ENCODE measurements at places on chromosomes 2 and 18.

GRCh38 chr2:185919155-185919554 lies 180.6 kb downstream of the FSIP2 start:
- no peak for DNase-seq

DNA sequence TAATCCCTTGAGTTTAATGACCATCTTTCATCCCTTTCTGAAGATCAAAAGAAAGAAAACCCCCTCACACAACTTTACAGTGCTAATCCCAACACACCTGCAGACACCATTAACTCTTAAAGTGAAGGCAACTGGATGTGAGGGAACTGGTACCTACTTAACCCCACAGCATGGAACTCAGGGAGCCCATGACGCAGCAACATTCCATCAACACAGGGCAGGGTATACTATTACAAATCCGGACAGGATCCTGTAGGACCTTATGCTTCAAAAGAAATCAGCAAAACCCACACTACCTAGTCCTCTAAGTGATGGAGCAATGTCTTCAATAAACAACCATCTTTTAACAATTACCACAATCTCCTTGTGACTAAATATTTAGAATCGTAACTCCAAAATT lies 78.6 kb downstream of the FARSB start:
- DNase-seq: no peak

- DNase-seq: no peak
Observed at GRCh38 chr2:55827855-55828254, 95.7 kb downstream of the EFEMP1 start.

- no peak for DNase-seq
Observed at GRCh38 chr2:153811516-153811915, 60.2 kb upstream of the GALNT13 start.

GRCh38 chr2:128497461-128497860 lies 178.8 kb upstream of the HS6ST1 start:
- no peak for DNase-seq

GRCh38 chr2:227460833-227461232 lies 11.1 kb upstream of the AGFG1 start:
- no peak for DNase-seq

GRCh38 chr18:34807106-34807796 lies 97.2 kb downstream of the DTNA start:
- no peak for DNase-seq

DNA sequence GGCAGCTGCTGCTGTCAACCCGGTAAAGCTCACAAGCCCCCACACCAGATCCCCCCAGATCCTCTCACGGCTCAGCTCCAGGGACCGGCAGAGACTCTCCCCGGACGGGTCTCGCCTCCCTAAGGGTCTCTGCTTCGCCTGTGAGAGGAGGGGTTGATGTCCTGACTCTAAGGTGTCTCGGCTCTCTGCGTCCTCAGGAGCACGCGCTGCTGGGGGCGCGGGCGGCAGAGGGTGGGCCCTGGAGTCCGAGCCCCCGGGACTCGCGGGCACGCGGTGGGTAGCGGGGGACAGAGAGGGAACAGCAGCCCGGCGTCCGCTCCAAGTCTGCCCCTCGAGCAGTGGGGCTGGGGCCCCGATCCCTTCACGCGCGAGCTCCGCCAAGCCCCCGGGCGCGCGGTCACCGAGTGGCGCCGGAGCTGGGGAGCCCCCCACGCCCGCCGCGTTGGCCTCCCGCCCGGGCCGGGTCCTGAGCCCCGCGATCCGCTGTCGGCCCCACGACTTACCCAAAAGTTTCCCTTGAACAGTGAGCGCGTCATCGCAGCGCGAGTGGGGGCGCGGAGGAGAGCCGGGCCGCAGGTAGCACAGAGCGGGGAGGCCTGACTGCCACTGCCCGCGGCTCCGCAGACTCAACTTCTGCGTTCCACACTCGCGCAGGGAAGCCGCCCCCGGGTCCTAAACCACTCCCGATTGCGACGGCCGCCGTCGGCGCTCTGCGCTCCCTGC lies at the start of gene PSTPIP2:
Gene PSTPIP2, minus strand, starts transcription at position 608 of the 723 bp plus-strand sequence. Its CDS starts 72 bp downstream, at position 536.
- DNase-seq: peak; percentile 44

DNA sequence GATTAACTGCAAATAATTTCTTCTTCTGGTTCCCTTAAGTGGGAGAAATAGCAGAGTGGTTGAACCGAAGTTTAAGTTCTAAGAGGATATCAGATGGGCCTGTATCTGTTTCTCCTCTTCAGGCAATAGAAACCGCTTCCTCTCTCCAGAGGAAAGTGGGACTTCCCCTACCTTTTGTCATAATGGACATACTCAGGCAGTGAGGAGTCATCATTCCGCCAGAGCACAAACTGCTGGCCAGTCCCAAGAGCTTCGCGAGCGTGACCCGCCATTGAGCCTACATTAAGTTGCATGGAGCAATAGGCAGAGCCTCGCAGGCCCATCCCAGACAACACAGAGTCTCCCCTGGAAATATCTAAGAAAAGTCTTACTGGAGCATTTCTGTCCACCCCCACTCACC lies 158.9 kb downstream of the LDLRAD4 start:
- no peak for DNase-seq

GRCh38 chr2:145166731-145167302 lies 646.9 kb upstream of the ZEB2 start:
- DNase-seq: no peak

DNA sequence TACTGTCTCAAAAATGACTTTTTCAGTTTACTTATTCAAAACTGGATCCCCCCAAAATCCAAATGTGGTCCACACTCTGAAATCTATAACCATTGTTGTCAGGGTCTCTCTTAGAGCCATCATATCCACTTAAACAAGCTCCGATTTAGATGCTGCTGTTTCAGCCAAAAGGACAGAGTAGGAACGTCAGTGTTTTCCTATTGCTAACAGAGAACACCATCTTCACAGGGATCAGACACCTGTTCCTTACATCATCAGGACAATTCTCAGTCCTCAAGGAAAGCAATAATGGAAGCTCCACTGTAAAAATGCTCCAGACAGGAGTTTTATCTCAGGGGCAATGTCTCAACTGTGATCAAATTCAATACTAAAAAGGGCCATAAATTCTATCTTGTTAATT lies 155.4 kb downstream of the STK39 start:
- no peak for DNase-seq

GRCh38 chr2:74427551-74427950 lies 6.0 kb downstream of the WDR54 start:
- DNase-seq: no peak

DNA sequence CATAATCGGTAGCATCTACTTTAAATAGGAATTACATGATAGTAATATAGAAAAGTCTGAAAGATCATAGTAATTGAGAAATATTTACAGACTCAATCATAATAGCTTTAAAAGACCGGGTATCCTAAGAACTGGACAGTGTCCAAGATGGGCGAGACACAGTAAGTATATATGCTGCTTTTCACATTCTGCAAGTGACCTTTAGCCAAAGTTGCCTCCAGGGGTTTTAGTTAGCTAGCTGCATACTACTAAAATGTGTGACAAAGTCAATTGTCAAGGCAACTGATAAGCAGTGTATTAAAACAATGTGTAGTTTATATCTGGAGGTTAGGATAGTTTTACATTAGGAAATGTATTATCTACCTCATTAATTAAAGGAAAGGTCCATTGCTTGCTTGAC lies 24.6 kb downstream of the CD302 start:
- DNase-seq: no peak

- peak; percentile 50 for DNase-seq
Observed at GRCh38 chr2:232611559-232612218, 21.7 kb upstream of the EFHD1 start.

GRCh38 chr2:231228223-231228622 lies 29.8 kb downstream of the ARMC9 start:
- no peak for DNase-seq

GRCh38 chr2:88429929-88430328 lies 22.6 kb downstream of the FOXI3 start:
- DNase-seq: no peak

DNA sequence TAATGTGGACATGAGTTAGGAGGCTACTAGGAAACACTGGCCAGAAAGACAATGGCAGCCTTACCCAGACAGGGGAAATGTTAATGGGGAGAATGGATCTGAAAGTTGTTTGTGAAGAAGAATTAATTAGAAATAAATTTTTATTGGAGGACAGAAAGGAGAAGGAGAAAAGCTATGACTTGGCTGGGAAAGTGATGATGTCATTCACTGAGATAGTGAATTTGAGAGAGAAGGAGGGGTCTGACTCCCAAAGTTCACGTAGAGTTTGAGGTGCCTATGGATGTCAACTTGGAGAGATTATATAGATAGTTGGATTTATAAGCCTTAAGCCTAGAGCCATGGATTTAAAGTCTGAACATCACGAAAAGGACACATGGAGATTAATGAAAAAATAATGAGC lies 144.6 kb upstream of the ZNF521 start:
- DNase-seq: no peak

- no peak for DNase-seq
Observed at GRCh38 chr2:171479154-171479814, 43.0 kb upstream of the CYBRD1 start.

GRCh38 chr2:119190321-119191111 lies 32.0 kb upstream of the C1QL2 start:
- DNase-seq: no peak

- DNase-seq: no peak
Observed at GRCh38 chr2:173472112-173472511, 117.4 kb downstream of the CDCA7 start.

- no peak for DNase-seq
Observed at GRCh38 chr2:154670083-154670482, 28.4 kb upstream of the KCNJ3 start.

DNA sequence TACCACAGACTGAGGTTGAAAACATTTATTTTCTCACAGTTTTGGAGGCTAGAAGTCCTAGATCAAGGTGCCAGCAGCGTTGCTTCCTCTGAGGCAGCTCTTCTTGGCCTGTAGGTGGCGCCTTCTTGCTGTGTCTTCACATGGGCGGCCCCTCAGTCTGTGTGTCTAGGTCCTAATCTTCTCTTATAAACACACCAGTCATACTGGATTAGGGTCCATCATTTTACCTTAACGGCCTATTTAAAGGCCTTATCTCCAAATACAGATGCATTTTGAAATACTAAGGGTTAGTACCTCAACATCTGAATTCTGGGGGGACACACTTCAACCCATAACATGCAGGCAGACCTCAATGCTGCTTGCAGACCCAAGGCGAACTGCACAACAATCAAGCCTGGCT lies 4.4 kb upstream of the RMC1 start:
- peak; percentile 37 for DNase-seq

GRCh38 chr2:241904011-241904718 lies 34.6 kb downstream of the RTP5 start:
- no peak for DNase-seq

DNA sequence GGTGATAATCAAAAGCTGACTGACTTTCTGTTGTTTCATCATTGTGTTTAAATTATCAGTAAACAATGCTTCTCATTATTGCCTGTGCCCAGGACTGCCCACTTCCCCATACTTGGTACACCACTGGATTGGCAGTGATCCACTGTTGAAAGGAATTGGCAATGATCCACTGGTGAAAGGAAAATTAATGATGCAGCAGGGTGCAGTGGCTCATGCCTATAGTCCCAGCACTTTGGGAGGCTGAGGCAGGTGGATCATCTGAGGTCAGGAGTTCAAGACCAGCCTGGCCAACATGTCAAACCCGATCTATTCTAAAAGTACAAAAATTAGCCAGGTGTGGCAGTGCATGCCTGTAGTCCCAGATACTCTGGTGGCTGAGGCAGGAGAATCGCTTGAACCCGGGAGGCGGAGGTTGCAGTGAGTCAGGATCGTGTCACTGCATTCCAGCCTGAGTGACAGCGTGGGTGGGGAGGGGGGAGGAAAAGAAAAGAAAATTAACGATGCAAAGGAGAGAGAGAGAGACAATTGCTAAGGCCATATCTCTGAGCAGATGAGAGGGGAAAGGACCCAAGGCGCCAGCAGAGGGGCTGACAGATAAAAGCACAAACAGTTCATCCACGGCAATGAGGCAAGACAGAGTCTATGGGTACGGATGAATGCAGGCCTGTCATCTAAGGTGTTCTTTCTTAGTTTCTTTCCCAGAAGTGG lies 10.2 kb upstream of the GTF2A1L start:
- no peak for DNase-seq

GRCh38 chr2:222000326-222000725 lies 298.5 kb downstream of the PAX3 start:
- no peak for DNase-seq

DNA sequence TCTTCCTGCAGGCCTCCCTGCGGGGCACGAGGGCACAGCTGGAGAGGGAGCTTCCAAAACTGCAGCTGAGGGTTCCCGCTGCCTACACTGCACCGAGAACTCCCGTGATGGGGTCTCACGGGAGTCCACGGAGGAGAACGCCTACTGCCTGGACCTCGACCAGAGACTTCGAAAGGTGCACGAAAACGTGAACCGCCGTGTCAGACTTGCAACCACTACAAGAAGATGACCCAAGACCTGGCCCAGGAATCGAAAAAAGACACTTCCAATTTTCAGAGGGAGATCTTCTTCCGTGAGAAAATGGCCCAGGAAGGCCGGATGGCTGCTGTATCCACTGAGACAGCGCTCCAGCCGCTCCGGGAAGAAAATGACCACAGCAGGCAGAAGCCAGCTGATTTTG lies 52.9 kb upstream of the TXNDC2 start:
- DNase-seq: no peak

GRCh38 chr18:9775178-9775577 lies 67.1 kb downstream of the RAB31 start:
- no peak for DNase-seq

DNA sequence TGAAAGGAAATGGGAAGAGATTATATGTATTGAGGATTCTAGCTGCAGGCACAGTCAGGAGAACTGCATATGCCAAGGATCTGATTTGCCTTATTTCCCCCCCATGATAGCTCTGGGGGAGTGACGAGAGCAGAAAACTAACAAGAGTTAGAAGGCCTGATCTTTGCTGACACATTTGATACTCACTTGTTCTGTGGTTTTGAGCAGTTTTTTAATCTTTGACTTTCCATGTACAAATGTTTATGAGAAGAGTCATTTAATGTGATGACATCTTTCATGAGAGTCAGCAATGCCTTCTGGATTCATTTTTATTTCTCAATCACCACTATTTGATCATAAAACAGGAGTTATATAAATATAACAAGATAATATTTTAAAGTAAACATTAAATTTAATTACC lies 12.7 kb upstream of the SERPINB7 start:
- no peak for DNase-seq

GRCh38 chr2:240143801-240144648 lies 3.6 kb upstream of the OTOS start:
- DNase-seq: peak; percentile 71

DNA sequence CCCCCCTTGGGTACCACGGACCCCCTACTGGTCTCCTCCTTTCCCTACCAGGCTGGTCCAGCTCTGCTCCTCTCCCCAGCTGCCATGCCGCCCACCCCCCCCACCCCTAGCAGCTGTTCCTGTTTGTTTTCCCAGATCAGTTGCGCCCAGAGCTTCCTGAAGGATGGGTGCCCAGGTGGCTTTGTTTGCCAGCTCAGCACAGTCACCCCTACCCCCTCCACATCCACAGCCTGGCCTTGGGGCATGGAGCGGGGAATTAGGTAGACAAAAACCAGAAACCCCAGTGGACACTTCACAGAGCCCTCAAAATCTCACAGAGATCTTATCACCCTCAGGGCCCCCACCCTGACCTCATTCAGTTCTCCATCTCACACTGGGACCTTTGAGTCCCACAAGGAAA lies 3.7 kb upstream of the CRYBA2 start:
- DNase-seq: no peak

- DNase-seq: no peak
Observed at GRCh38 chr2:166463640-166464039, 30.4 kb downstream of the SCN7A start.

- no peak for DNase-seq
Observed at GRCh38 chr2:207149249-207150213, 16.2 kb downstream of the KLF7 start.
